NCI-H524 (cell line): ENCODE measurements at places on chromosomes 6 and 20.

DNA sequence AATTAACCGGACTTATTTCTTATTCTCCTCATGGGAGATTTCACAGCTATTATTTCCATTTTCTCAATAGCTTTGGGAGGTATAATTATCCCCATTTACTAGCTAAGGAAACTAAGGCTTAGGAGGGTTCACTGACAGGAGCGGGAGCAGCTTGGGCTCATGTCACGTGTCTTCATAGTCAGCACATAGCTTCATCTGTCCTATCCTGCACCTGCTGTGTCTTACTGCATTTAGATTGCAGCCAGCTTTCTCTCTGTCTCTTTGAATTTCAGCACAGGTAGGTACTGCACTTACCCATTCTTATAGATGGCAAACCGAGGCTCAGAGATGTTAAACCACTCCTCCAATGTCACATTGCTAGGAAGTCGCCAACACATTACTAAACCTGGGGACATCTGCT is 839.9 kb downstream of the MAFB start:
- no peak for DNase-seq

- DNase-seq = no peak
Measured at GRCh38 chr6:116028233-116028632, 32.5 kb downstream of the FRK start.

GRCh38 chr6:118876198-118876597 is 17.8 kb upstream of the ASF1A start:
- DNase-seq = no peak

GRCh38 chr20:34249291-34249690 is 8.1 kb downstream of the ASIP start:
- DNase-seq = peak; percentile 19

DNA sequence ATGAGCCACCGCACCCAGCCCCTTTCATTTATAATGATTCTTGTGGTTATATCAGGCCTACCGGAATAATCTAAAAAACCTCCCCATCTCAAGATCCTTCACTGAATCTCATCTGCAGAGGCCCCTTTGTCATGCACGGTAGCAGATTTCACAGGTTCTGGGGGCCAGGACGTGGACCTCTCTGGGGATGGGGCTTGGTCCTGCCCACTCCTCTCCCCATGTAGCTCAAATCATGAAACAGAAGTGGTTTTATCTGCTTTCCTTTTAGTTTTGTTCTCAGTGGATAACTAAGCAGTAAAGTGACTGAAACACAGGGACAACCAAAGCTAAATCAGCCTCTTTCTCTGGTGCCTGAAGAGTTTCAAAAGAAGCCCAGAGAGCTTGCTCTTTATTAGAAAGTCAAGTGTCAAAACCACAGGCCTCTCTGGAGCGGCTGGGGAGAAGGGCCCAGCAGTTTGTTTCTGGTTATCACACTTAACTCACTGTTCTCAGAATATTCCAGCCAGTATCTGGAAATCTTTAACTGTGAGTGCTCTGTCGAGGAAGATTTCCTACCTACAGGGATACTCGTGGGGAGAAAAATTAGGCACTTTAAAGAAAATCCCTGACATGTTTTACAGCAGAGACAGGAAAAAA is 60.6 kb upstream of the FAM184A start:
- no peak for DNase-seq

GRCh38 chr6:33723371-33724085 is 12.0 kb upstream of the UQCC2 start:
- DNase-seq = no peak

GRCh38 chr20:34579191-34579978 is 20.9 kb downstream of the MAP1LC3A start:
- peak; percentile 57 for DNase-seq

DNA sequence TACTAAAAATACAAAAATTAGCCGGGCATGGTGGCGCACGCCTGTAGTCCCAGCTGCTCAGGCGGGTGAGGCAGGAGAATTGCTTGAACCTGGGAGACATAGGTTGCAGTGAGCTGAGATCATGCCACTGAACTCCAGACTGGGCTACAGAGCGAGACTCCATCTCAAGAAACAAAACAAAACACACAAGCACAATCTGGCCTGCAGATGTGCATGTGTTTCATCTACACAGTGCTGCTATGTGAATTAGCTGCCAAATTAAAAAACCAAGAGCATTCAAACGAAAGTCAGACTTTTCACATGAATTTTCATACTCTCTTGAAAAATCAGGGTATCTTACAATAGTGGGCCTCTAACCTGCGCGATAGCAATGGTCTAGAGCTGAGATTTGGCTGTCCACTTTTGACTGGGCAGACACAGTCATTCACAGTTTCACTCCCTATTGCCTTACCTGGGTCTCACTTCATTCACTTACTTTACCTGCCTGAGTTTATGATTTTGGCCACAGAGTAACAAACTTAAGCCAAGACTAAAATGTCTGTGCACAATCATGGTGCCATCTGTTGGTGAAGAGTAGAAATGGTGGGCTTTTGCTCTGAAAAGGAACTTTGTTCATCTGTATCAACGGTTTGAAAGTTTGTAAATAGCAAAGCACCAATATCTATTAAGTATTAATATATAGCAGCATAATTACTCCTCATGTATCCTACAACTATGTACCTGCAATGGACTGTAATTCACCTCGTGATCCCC is 138.5 kb upstream of the UST start:
- no peak for DNase-seq

- peak; percentile 92 for DNase-seq
Measured at GRCh38 chr6:5782783-5783547, 223.8 kb downstream of the NRN1 start.
